Kidney (tissue), 22 donors: ENCODE measurements at places on chromosomes 3 and 15. TPM values are rescaled to one million over a fixed set of nuclear protein-coding genes. Genes with fewer than 3 reads are reported as not detected.

GRCh38 chr3:150094150-150094933, 123.6 kb upstream of the PFN2 start:
- no peaks in the 10 kb centered on the region for H3K27me3 ChIP-seq
- H3K4me1 ChIP-seq, result no peaks in the 10 kb centered on the region
- no peak for DNase-seq
- no peak overlapping the region for H3K4me3 ChIP-seq
- H3K27ac ChIP-seq, result no peak overlapping the region

DNA sequence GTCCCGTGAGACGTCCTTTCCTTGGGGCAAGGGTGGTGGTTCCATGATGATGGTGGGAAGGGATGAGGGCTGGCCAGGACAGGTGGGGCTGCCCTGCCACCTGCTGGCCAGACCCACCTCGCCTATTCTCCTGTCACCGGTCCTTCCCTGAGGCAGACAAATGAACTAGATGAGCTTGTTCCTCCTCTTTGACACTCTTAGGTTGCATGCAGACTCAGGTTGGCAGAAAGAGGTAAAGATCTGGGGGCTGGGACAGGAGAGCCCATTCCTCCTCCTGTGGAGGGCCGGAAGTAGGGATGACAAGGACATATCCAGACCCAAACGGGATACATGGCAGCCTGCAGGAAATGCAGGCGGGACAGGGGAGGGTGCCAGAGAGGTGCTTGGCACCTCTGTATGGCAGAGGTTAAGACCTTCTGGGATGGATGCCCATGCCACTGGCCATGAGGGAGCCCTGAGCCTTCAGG, 38.6 kb downstream of the ACSBG1 start:
- H3K27ac ChIP-seq, result no peak overlapping the region
- DNase-seq, result peak; percentile 46
- H3K4me1 ChIP-seq, result no peaks in the 10 kb centered on the region

DNA sequence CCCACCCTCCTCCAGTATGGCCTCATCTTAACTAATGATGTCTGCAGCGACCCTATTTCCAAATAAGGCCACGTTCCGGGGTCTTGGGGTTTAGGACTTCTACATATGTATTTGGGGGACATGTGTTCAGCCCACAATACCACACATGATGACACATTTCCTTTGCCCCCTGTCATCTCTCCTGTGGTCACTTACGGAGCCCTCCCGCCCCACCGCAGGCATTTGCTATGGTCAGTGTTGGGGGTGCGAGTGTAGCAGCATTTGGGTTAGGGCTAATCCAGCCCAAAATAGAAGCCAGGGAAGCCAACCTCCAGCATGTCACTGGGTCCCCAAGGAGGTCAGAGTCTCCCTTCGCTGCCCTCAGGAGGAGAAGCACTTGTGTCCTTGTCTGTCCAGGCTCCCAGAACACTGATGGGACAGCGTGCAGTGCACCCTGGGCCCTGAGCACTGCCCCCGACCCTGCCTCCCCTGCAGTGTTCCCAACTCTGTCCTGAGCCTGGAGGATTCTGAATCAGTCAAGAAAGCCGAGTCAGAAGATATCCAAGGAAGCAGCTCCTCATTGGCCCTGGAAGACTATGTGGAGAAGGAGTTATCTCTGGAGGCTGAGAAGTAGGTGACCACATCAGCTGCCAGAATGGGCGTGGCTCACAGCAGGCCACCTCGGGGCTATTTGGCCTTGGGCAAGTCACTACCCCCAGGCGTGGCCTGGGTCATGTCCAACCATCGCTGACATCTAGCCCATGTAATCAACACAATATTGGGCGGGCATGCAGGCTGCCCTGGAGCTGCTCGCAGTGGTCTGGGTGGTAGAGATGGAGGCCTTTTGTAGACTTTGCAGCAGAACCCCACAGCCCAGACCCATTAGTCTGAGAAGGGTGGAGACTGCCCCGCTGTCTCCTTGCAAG, 46.9 kb upstream of the FGD5 start:
- no peak overlapping the region for H3K27ac ChIP-seq
- no peak overlapping the region for H3K4me3 ChIP-seq
- DNase-seq, result no peak
- H3K4me1 ChIP-seq, result no peaks in the 10 kb centered on the region

DNA sequence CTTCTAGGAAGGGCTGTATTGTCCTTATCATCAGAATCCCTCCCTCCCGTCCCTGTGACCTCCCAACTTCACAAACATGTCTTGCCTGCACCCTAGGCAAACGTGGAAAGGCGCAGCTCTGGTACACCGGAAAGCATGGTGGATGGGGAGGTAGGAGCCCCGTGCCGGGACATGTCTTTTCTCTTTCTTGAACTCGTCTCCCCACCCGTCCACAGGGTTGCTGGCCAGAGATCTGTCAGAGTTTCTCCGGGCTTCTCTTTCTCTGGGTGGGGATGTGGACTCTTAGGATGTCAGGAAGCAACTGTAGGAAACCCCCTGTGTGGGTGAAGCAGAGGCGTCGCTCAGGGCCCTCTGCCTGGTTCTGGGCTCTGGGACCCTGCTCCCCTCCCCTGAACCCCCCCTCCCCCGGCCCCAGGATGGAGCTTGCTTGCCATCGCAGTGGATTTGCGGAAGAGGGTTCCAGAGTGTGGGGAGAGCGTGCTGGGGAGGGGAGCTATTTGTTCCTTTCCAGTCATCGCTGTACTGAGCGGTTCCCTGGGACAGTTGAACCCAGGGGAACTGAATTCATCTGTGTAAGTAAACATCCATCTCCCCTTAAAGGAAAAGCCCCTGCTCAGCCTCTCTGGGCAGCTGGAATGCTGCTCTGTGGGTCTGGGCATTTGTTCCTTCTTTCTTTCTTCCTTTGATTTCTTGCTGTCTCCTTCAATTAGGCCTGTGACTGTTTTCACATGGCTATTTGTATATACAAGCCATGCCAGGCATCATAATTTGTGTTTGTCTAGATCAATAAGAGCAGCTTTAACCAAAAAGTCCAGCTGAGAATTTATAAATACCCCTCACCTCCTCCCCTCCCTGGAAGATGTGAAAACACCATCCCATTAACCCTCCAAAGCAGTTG, 72.8 kb downstream of the SMAD3 start:
- peak overlapping the region; percentile 49 for H3K27ac ChIP-seq
- H3K4me3 ChIP-seq, result no peak overlapping the region
- H3K4me1 ChIP-seq, result peaks cover 50% of the 10 kb centered on the region
- DNase-seq, result no peak
- no peaks in the 10 kb centered on the region for H3K36me3 ChIP-seq
- H3K27me3 ChIP-seq, result no peaks in the 10 kb centered on the region

The IGSF11 gene
- 1.3 TPM for total RNA-seq

- no peak overlapping the region for H3K27ac ChIP-seq
- no peaks in the 10 kb centered on the region for H3K27me3 ChIP-seq
- no peaks in the 10 kb centered on the region for H3K36me3 ChIP-seq
- DNase-seq, result no peak
- no peak overlapping the region for H3K4me3 ChIP-seq
Measured at GRCh38 chr3:178100908-178101307, 435.3 kb upstream of the KCNMB2 start.

The ANKUB1 gene
- not detected for total RNA-seq

DNA sequence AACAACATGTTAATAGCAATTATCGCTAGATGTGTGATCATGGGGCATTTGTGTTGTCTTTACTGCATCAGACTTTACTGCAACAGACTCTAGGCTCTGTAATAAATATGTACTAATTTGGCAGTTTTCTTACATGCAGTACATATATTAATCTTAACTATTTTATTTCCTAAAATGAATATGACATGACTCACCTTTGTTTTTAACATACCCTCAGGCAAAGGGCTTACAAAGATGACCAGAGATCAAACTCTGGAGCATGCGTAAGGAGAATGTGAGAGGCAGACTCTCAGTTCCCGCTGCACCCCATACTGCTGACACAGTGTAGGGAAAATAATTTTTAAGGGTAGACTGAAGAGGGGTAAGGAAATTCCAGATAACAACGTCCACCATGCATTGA, 7.2 kb upstream of the FAM174B start:
- H3K27me3 ChIP-seq, result no peaks in the 10 kb centered on the region
- no peaks in the 10 kb centered on the region for H3K4me1 ChIP-seq
- H3K27ac ChIP-seq, result no peak overlapping the region
- DNase-seq, result no peak

DNA sequence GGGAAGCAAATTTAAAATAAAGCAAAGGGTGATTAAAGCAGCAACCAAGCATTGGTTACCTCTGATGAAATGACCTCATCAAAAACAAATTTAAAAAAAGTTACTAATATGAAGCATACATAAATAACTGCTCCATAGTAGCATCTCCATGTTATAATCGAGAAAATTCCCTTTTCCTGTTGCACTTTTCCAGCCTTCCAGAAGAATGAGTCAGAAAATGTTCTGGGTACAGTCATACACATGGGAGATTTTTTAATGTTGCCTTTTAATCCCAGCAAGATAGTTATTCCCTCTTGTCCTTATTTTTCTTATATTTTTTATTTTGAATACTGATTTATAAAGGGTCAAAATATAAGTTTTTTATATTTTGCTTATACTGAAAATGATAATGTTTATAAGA, 2.6 kb upstream of the TMCO5A start:
- H3K27ac ChIP-seq, result no peak overlapping the region

DNA sequence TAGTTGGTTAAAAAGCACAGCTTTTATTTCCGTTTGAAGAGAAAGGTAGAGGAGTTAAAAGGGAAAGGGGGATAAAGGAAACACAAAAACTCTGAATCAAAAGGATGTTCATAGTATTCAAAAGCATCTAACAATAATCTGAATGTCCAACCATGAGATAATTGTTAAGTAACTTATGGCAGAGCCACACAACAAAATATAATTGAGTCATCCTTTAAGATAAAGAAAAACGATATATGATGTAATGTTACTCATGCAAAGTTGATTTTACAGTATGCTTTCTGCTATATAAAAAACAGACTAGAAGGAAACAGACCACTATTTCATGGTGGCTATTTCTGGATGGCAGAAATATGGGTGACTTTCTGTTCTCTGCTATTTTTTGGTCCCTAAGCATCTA, 3.9 kb downstream of the XPC start:
- peaks cover 7% of the 10 kb centered on the region for H3K4me1 ChIP-seq
- H3K36me3 ChIP-seq, result peaks cover 14% of the 10 kb centered on the region
- H3K4me3 ChIP-seq, result no peak overlapping the region
- no peak overlapping the region for H3K27ac ChIP-seq
- DNase-seq, result no peak

GRCh38 chr3:11718637-11719405, 75.1 kb upstream of the VGLL4 start:
- DNase-seq, result peak; percentile 68
- H3K4me1 ChIP-seq, result no peaks in the 10 kb centered on the region
- no peaks in the 10 kb centered on the region for H3K36me3 ChIP-seq
- H3K27ac ChIP-seq, result peak overlapping the region; percentile 96
- no peaks in the 10 kb centered on the region for H3K27me3 ChIP-seq

- peaks cover 26% of the 10 kb centered on the region for H3K4me1 ChIP-seq
- peak overlapping the region; percentile 79 for H3K4me3 ChIP-seq
- H3K27ac ChIP-seq, result no peak overlapping the region
- H3K36me3 ChIP-seq, result no peaks in the 10 kb centered on the region
- DNase-seq, result no peak
Measured at GRCh38 chr3:25662736-25663320, 1.9 kb downstream of the TOP2B start.

The CCR9 gene
- 0.22 TPM for total RNA-seq

The MESP2 gene
- total RNA-seq, result 0.47 TPM

The ATP8B4 gene
- 12.5 TPM for total RNA-seq
